ENCODE measurements at places on chromosomes 11 and 22. TPM values are rescaled to one million over a fixed set of nuclear protein-coding genes. Genes with fewer than 3 reads are reported as not detected.

The FAM180B gene
- not detected for total RNA-seq

The YAP1 gene
- 0.62 TPM for total RNA-seq

The CCDC89 gene
- total RNA-seq = not detected

The LRRC55 gene
- not detected for total RNA-seq

The RIMBP3C gene
- total RNA-seq = 0.25 TPM

The MIOX gene
- total RNA-seq = not detected

The CCDC116 gene
- not detected for total RNA-seq

The VSTM5 gene
- total RNA-seq = not detected

The DLG2 gene
- 5.4 TPM for total RNA-seq

The FGF19 gene
- total RNA-seq = 0.11 TPM

The RELA gene
- total RNA-seq = 81.7 TPM

The ASCL2 gene
- total RNA-seq = not detected

The MPZL2 gene
- total RNA-seq = 39.4 TPM

The OR8G1 gene
- total RNA-seq = not detected

The SCN3B gene
- total RNA-seq = 0.06 TPM

The TBX10 gene
- total RNA-seq = not detected

The MCAT gene
- 19.4 TPM for total RNA-seq

The ARRB1 gene
- total RNA-seq = 28.9 TPM

The C11orf42 gene
- not detected for total RNA-seq

The HBG1 gene
- not detected for total RNA-seq

The SLC17A6 gene
- not detected for total RNA-seq

The CCDC157 gene
- 2.9 TPM for total RNA-seq

The RASL10A gene
- 0.20 TPM for total RNA-seq

The OR10D3 gene
- total RNA-seq = not detected

The GNG3 gene
- total RNA-seq = not detected

The MYEOV gene
- not detected for total RNA-seq
